CMK (cell line): ENCODE measurements at places on chromosomes 7 and 10.

DNA sequence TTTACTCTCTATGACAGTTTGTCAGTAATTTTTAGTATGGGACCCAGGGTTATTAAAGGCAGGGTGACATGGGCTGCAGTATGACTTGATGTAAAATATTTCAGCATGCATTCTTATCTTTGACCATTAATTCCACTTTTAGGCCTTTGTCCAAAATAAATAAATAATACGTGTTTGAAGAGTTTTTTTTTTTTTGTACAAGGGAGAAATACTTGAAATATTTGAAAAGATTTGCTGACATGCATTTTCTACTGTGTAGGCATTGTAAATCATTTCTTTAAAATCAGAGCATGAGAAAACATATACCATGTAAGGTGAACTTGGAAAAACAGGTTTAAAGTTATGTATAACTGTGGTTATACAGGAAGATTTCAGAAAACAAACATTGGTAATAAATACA lies 23.5 kb downstream of the NRG3 start:
- no peak for DNase-seq

GRCh38 chr10:125782616-125783015 lies 7.0 kb upstream of the MMP21 start:
- no peak for DNase-seq

DNA sequence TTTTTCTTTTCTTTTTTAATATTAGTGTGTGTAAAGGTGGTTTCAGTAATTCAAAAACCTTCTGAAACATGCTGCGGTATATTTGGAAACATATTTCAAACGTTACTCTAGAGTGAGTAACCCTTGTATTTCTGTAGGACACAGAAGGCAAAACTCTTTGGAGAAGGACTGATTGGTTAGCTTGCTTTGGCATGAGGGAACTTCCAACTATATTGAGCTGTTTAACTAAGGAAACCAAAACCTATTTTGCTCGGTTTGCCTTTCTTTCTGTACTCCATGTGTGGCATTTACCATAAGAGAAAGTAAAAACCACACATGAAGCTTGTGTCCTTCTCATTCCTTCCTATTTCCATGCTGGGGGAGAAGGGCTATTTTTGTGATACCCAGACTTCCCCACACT lies 149.8 kb downstream of the DYNC1I1 start:
- DNase-seq: no peak

GRCh38 chr10:18158773-18159265 lies 18.6 kb downstream of the CACNB2 start:
- no peak for DNase-seq

DNA sequence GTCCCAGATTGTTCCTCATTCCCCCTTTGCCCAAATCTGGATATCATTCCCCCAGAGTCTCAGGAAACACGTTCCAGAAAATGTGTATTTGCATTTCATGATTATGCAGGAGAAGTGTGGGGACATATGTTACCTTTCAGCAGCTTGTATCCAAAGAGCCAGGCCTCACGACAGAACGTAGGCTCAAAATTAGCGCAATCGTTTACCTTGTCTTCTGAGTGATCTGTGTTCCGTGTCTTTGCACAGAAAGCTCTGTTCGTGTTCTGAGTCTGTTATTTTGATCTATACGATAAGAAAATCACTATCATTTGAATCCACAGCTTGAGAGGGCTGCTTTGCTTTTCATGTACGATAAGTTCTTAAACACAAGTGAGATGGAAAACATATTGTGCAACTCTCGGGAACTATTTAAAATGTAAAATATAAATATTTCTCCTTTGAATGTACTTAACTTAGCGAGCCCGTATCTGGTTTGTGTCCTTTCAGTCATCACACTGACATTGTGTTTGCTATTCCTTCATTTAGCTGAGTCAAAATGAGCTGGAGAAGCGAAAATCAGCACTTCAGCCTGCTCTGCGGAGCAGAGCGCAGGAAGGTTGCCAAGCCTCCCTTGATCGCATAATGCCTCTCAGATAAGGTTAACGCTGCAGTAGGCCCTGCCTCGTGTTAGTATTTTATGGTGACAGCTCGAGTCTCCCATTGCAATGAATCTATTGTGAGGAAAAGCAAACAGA lies 80.2 kb upstream of the CACNB2 start:
- no peak for DNase-seq

DNA sequence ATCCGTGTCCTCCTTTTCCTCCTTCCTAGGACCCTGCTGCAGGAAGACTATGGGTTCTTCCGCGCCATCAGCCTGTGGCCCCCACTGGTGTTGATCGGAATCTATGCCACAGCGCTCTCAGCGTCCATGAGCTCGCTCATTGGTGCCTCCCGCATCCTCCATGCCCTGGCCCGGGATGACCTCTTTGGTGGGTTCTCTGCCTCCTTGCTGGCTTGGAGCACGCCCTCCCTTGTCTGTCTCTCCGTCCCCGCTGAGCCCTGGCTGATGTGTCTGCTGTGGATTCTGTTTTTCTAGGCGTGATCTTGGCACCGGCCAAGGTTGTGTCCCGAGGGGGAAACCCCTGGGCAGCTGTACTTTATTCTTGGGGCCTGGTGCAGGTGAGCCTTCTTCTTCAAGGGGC lies 7.3 kb upstream of the TRIP6 start:
- no peak for DNase-seq

GRCh38 chr7:37784015-37784414 lies 64.4 kb upstream of the NME8 start:
- no peak for DNase-seq

- DNase-seq: no peak
These were observed 1.7 kb downstream of the ADAM8 start for GRCh38 chr10:133274751-133275683.

DNA sequence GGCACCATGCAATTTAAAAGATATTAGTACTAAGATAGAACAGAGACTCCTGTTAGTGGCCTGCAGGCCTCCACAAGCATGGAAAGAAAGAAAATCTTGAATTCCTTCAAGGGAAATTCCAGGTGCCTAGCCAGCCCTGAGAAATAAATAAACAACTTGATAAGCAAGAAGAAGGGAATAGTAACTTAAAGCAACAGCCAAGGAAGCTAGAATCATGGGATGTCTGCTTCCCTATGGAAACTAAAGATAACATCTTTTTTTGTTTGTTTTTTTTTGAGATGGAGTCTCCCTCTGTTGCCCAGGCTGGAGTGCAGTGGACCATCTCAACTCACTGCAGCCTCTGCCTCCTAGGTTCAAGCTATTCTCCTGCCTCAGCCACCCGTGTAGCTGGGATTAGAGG lies 128.6 kb downstream of the SKIDA1 start:
- no peak for DNase-seq

GRCh38 chr7:7221599-7222038 lies 39.3 kb downstream of the C1GALT1 start:
- DNase-seq: no peak

GRCh38 chr7:138049505-138050116 lies 26.6 kb upstream of the AKR1D1 start:
- DNase-seq: no peak
